ENCODE measurements at places on chromosomes 7 and 10.

GRCh38 chr10:102538811-102539210 is 35.0 kb downstream of the SUFU start:
- DNase-seq: no peak

GRCh38 chr7:139075871-139076686 is 33.4 kb downstream of the ZC3HAV1 start:
- DNase-seq: no peak

- DNase-seq: no peak
Observed at GRCh38 chr7:103622274-103622673, 176.3 kb upstream of the SLC26A5 start.

DNA sequence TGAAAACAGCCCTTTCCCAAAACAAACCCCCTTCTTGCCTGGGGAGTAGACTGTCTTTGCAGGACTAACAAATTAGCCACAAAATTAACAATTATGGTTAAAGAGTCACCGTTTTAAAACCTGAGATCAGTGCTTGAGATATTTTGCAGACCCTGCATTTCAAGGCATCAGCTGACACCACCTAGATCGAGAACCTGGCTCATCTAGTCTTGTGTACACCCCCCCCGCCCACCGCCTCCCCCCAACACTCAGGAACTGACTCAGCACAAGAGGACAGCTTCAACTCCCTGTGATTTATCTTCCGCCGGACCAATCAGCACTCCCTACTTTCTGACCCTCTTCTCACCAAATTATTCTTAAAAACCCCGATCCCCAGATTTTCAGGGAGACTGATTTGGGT is 737.1 kb downstream of the PHTF2 start:
- DNase-seq: no peak

DNA sequence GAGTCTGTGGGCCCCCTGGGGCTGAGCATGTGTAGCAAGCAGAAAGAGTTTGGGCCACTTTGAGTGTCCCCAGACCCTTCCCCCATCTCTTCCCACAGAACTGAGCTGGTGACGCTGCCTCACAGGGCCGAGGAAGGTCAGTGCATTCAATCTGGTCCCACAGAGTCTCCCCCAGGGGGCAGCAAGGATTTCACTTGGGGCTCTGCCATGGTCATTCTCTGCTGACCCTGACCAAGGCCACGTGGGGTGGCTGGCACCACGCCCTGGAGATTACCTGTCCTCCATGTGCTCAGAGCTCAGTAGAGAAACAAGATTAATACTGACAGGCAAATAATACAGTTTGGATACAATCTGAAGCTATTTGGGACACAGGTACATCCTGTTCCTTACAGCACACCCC is 30.2 kb downstream of the ADRA2A start:
- DNase-seq: no peak

GRCh38 chr7:20596653-20597052 is 18.8 kb upstream of the ABCB5 start:
- no peak for DNase-seq

GRCh38 chr10:71075086-71075758 is 137.1 kb upstream of the UNC5B start:
- no peak for DNase-seq

- DNase-seq: no peak
Observed at GRCh38 chr7:118184565-118184940, 589 bp downstream of the LSM8 start.

- DNase-seq: no peak
Observed at GRCh38 chr7:56007891-56008290, 43.4 kb downstream of the PSPH start.

- no peak for DNase-seq
Observed at GRCh38 chr7:117950601-117951260, 77.5 kb upstream of the CTTNBP2 start.

- no peak for DNase-seq
Observed at GRCh38 chr10:79494871-79495705, 17.2 kb upstream of the EIF5AL1 start.

DNA sequence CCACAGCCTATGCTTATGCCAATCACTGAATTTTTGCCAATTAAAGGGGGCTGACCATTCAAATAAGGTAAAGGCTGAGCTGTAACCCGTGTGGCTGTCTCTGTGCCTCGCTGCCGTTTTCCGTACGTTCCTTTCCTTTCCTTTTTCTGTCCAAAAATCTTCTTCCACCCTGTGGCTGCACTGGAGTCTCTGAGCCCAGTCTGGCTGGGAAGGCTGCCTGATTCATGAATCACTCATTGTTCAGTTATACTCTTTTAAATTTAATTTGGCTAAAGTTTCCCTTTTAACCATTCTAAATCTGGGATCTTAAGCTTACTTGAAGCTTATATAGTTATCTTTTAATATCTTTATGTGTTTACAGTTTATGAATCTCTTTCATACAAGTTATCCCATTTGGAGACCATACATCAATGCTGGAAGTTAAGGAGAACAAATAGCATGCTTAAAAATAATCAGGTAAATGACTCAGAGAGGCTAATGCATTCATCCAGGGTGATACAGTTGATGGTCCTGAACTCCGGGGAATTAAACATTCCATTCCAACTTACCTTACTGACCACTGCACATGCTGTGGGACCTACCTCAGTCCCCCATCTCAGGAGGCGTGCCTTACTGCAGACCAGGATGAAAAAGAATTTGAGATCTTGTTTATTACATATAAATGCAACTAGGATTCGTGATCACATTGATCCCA is 385.3 kb upstream of the ADARB2 start:
- DNase-seq: no peak

DNA sequence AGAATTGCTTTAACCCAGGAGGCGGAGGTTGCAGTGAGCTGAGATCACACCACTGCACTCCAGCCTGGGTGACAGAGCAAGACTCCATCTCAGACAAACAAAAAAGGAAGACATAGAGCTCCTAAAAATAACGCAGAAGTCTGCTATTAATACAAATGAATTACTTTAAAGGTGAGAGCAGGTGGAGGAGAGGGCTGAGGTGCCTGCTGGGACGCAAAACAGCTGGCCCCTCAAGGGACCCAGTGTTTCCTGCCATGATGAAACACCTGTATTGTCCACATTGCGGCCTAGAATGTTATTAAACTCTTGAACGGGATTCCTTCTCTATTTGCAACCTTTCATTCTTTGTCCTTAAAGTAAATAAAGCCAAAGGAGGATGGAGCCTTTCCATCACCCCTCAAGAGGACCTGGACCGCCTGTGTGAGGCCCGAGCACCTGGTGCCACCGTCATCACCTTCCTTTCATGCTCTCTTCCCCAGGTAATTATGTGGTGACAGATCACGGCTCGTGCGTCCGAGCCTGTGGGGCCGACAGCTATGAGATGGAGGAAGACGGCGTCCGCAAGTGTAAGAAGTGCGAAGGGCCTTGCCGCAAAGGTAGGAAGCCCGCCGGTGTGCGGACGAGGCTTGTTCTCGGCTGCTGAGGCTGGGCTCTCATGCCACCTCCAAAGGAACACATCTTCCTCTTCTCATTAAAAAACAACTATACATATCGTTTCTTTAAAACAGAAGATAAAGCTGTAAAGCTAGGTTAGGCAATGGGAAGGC is 136.7 kb downstream of the EGFR start:
- peak; percentile 28 for DNase-seq

DNA sequence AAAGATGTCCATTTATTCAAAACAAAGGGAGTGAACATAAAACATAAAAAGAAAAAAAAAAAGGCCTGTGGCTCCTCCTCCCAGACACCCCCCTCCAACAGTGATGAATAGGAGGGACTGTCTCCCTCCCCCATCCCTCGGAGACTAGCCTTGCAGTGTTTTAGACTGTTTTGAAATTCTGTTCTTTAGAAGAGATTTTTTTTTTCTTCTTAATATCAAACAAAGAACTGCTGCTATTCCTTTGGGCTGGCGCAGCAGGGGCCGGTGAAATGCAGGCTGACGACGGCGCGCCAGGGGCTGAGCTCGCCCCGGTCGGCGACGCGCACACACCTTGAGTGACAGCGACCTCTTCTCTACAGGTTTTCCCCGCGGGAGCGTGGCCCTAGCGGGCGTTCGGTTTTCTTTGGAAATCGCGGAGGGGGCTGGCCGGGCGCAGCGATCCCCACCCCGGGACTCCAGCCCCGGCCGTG is at the start of gene LANCL2:
LANCL2 (plus strand) TSS at position 133 of the 470 bp plus-strand sequence. CDS start 689 bp downstream, outside the sequence.
- DNase-seq: peak; percentile 61

DNA sequence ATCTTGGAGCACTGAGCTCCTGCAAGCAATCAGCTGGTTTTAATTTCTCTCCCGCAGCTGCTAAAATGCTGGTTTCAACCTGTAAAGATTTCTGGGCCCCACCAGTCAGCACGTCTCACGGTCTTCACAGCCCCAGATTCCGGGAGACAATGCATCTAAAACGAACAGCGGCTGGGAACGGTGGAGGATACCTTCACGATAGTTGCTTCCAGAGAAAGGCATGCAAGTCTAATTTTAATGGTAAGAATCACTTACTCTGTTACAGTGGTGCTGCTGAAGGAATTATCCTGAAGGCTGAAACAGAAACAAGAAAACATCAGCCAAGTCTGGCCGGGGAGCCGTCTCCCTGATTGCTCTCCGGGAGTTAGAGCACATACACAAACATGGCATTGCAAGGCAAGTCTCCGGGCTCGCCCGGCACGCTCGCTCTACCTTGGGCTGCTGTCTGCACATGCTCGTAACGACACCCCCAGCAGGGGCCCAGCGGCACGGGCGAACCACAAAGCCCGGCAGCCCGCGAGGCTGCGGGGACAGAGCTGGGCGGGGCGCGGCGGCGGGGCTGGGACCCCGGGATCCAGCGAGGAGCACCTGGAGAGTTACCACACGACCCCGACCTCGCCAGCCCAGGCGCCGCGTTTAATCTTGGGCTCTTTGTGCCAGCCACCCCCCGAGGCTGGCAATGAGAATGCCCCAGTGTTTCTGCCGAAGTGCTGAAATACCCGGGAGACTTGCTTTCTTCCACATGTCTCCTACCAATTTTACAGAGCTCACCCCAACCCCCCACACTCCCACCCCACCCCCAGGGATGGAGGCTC is at the start of gene FAM13C:
FAM13C (minus strand) TSS at position 406 of the 815 bp plus-strand sequence; CDS start at position 317, 89 bp downstream.
- DNase-seq: no peak

DNA sequence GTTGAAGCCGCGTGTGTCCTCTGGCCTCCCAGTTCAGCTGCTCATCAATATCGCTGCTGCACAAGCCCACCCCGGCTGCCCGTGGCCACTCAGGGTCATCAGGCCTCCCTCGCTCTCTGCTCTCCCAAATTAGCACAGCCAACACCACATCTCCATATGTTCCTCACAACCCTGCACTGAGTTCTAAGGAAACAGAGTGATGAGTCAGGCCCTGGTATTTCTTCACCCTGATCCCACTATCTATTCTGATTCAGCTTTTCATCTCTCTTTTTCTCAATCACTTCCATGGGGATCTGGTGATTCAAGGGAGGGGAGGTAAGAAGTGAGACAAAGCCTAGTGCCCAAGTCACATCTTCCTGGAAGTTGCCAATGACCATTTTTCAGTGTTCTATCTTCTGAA is 23.8 kb downstream of the CYTH3 start:
- DNase-seq: no peak

DNA sequence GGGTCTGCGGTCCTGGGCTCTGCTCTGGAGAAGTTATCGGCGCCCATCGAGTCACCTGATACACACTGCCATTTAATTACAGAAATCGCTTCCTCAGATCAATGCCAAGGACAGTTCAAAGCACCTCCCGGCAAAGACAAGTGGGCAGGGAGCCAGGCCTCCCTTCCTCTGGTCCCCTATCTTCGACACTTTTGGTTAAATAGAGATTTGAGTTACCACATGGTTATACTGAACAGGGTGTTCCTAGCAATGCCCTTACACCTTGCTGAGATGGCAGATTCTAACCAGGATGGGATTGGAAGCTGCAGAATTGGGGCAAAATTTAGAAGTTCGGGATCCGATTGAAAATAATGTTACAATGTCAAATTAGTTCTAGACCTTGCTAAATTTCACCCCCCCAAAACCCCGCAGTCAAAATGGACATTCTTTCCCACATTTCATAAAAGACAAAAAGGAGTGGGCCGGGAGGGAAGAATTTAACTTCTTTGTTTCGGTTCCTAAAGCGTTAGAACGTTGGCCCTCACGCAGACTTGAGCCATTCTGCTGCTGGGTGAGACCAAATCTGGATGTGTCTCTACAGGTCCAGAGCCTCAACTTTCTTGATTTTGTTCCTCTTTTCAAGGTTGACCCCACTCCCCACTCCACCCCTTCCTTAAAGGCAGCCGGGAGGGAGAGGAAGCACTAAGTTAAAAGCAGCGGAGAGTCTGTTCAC is 2.2 kb upstream of the DLX5 start:
- DNase-seq: no peak

DNA sequence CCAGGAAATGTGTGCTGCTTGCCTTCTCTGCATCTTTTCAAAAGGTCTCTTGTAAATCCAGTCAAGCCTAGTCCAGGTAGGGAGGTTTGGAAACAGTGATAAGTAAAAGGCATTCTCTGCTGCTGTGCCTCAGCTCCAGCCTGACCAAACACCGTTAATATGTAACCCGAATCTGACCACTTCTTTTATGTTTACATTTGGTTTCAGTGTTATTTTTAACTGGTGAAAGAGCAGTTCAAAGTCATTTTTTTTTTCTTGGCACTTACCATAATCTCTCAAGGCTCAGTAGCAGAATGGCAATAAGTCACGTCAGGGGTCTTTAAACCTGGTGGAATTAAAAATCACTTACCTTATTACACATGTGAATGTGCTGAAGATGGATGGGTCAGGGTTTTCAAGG is 216.8 kb downstream of the PTEN start:
- DNase-seq: peak; percentile 15

- no peak for DNase-seq
Observed at GRCh38 chr7:30140456-30140855, 5.7 kb downstream of the MTURN start.

DNA sequence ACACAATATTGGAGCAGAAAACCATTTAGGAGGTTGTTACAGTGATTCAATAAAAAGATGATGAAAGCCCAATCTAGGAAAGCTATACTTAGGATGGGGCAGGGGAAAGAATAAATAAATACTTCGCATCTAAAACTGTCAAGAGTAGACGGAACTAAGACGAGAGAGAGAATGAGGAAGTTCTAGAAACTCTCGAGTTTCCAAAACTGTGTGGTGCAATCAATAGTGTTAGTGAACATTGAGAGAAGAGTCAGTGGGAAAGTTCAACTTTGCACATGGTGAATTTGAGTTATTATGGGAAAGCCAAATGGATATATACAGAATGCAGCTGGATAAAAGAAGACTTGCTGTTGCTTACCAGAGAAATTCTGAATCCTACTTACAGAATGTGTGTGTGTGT is 133.8 kb upstream of the MEOX2 start:
- no peak for DNase-seq

GRCh38 chr10:17528306-17528862 is 74.0 kb upstream of the ST8SIA6 start:
- no peak for DNase-seq

DNA sequence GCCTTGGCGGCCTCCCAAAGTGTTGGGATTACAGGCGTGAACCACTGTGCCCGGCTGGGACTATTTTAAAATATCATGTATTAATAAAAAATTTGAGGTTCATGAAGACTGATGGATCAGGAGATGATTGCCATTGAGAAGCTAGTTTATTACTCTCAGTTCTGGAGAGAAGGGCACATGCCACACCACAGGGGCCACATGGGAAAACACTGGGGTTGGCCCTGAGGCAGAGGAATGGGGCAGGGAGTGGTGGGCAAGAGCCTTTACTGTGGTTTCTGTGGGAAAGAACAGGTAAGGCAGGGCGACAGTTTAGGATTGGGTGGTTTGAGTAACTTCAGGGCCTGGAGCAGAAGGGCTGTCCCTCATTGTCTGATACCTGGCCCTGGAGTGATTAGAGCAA is 6.8 kb upstream of the TBRG4 start:
- DNase-seq: no peak

Data from NCI-H2029 (cell line).